ENCODE measurements at places on chromosomes 16 and 17.

- DNase-seq: no peak
Observed at GRCh38 chr16:54648575-54648974, 282.1 kb upstream of the IRX5 start.

- no peak for DNase-seq
Observed at GRCh38 chr16:27511657-27512448, 37.9 kb downstream of the GTF3C1 start.

- no peak for DNase-seq
Observed at GRCh38 chr17:14321476-14321949, 20.6 kb downstream of the HS3ST3B1 start.

DNA sequence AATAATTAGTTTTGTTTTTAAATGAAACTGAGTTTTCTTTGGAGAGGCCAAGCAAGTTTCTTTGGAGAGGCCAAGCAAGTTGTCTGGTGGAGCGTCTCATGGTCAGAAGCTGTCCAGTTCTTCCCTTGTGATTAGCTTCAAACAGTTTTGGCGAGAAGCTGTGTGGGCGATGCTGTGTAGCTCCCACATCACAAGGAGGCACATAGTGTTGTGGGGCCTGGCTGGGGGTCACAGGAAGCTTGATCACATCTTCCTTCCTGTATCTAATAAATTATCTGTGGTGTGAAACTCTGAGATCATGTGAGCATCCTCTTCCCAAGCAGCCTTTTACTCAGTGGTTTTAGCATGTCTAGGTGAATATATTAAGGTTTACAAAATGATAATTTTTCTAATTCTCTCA, 33.9 kb downstream of the SPECC1 start:
- no peak for DNase-seq

DNA sequence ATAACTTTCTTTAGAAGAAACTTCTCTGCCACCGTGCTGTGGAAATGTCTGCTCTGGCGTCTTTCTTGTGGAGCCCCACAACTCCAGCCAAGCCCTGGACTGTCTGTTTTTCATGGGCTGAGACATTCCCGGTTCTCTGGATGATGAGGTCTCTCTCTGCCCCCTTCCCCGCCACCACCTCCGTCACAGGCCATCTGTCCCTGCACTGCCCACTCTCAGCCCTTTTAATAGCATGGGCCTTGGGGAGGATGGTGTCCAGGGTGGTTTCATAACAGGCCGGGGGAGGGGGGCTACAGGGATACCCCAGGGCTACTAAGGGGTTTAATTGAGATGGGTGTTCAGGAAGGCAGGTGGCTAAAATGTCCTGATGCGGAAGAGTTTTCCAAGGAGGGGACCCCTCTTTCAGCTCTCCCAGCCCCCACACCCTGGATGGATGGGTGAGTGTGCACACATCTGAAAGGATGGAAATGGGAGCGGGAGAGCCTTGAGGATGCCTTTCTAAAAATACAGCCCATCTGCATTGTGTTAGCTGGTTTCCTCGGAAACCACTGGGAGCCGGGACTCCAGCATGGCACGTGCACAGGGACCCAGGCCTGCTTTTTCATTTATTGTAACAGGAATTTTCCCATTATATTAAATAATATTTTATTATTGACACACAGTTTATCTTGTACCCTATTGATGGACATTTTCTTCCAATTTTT, 14.6 kb upstream of the NDRG4 start:
- no peak for DNase-seq

Data from stimulated activated CD4-positive, alpha-beta T cell treated with anti-CD3 and anti-CD28 coated beads, Interleukin-4, amount 100 ng/mL, for 1 hour (primary cell).